D341Med (cell line): ENCODE measurements at places on chromosomes 2 and 18.

DNA sequence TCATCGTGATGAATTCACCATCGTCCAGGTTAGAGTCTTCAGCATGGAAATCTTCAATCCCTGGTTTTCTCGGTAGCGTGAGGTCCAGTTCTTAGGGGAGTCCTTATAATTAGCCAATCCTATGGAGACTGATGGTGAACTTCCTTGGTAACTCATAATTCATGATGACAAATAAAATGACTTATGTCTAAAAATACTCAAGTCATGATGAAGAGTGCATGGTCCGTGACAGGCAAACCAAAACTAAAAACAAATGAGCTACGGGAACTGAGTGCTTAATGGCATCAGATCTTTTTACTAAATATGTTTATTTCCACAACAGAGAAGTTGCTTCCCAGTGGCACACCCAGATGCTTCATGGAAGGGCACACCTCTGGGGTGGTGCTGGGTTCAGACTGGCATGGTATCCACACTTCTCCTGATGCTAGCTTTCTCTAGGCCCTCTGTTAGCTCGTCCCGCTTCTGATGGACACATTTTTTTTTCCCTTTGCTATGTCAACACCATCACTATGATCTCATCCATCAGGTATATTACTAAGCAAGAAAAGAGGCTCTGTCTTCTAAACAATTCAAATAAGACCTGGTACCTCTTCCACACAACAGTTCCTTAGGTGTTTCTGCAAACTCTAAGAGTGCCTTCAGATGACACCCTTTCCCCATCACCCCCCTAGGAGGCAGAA, 92.8 kb upstream of the NEDD4L start:
- DNase-seq = no peak

DNA sequence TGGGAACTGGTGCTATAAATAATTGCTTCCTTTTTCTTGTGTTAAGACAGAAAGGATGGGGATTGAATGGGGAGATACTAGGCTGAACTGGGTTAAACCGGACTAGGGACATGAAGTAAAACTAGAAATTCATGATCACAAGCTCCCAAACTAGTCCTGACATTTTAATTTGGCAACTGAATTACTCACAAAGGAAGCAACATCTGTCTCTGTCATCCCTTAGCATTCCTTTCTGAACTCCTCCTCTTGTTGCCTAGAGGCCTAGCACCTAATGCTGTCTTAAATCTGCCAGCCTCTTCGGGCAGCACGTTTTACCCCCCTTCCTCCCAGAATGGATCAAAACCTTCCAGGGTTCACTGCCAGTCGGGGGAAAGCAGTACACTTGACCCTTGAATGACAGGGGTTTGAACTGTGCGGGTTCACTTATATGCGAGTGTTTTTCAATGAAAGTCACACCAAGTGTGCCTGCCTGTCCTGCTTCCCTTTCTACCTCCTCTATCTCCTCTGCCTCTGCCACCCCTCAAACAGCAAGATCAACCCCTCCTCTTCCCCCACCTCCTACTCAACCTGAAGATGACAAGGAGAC, 8.2 kb downstream of the KCTD1 start:
- DNase-seq = no peak

GRCh38 chr2:199956062-199956380, 639 bp downstream of the MAIP1 start:
- DNase-seq = no peak

- no peak for DNase-seq
Measured at GRCh38 chr18:58580623-58581022, 48.3 kb downstream of the ALPK2 start.
